H1 (cell line): ENCODE measurements at places on chromosomes 7 and 10. TPM values are rescaled to one million over a fixed set of nuclear protein-coding genes. Genes with fewer than 3 reads are reported as not detected.

Gene TUBB8
- 1.4 and 1.5 TPM in 2 replicates for total RNA-seq

DNA sequence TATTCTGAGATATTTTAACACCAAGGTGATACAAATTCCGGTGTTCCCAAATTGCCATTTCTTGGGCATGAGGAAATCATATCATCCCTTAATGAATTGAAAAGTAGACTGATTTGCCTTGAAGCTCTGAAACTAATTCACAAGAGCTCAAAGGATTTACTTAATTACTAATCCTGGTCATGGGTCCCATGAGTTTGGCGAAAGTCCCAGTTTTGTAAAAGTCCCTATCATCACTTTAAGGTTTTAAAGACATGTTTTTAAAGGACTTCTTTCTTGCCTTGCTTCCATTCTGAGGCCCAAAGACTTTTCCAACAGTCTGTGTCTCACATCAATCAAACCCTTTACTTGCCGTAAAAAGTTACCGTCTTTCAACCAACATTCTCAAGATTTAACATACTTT is 377.9 kb downstream of the DNAJB9 start:
- DNase-seq: no peak
- H3K27ac ChIP-seq: no peak overlapping the region
- no peaks in the 10 kb centered on the region for H3K4me1 ChIP-seq
- H3K27me3 ChIP-seq: no peaks in the 10 kb centered on the region
- H3K36me3 ChIP-seq: no peaks in the 10 kb centered on the region
- no peak overlapping the region for H3K4me3 ChIP-seq

Gene NPTX2
- total RNA-seq: 14.0 and 18.4 TPM in 2 replicates

DNA sequence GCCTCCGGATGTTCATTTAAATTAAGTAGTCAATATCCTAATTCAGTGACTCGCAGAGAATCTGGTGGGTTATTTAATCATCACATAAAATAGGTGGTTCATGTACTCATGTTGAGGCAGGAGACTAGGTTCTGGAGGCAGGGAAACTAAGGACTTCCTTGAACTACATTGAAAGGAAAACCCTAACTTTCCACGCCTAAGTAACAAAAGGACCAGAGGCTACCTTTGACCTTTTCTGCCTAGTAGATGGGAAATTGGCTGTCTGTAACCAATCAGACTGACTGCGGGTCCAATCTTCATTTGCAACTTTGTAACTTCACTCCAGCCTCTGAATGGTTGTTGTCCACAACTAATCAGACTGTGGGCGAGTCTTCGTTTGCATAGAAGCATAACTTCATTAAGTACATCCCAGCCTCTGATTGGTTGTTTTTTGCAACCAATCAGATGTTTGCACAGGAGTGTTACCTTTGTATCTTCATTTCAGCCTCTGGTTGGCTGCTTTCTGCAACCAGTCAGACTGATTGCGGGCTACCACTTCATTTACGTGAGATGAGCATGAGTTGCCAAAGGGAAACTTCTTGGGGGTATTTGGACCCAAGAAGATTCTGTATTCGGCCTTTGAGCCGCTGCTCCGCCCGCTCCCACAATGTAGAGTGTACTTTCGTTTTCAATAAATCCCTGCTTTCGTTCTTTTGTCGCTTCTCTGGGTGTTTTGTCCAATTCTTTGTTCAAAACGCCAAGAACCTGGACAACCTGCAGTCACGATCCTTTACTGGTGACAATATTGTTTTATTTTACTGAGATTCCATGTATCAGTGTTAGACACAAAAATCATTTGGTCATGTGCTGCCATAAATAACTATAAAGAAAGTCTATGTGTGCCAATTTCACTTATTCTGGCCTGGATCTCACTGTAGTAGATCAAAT is 1.7 kb upstream of the ST7 start:
- H3K27ac ChIP-seq: no peak overlapping the region
- no peak for DNase-seq
- H3K4me1 ChIP-seq: no peaks in the 10 kb centered on the region; the same call in 1 of the 2 replicates
- no peak overlapping the region for H3K4me3 ChIP-seq

- H3K4me3 ChIP-seq: no peak overlapping the region
- H3K36me3 ChIP-seq: no peaks in the 10 kb centered on the region
- no peak for DNase-seq
- no peak overlapping the region for H3K27ac ChIP-seq
Measured at GRCh38 chr10:113119801-113120200, 169.8 kb downstream of the TCF7L2 start.

DNA sequence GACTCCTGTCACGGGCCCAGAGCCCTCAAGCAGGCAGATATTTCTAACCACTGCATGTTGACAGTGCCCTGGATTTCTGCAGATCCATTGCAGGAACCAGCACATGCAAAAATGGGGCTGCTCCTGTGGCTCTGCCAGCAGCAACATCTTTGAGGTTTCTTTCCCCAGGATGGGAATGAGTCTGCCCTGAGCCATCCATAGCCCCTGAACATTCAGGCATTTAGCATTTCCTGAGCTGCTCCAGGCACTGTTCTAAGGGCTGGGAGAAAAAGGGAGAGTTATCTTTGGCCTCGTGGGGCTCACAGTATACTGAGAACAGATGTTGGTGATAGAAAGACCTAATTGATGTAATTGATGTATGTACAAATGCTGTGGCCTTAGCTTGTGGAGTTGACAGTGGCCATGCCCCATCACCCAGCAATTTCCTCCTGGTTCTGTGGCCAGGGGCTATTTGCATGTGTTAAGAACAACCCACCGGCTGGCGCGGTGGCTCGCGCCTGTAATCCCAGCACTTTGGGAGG is 66.0 kb upstream of the LRRC4 start:
- H3K27me3 ChIP-seq: no peaks in the 10 kb centered on the region; the same call in 1 of the 2 replicates
- H3K36me3 ChIP-seq: peaks cover 4% of the 10 kb centered on the region; the same call in 1 of the 2 replicates
- no peak overlapping the region for H3K4me3 ChIP-seq
- no peaks in the 10 kb centered on the region; the same call in 1 of the 2 replicates for H3K4me1 ChIP-seq
- DNase-seq: no peak

DNA sequence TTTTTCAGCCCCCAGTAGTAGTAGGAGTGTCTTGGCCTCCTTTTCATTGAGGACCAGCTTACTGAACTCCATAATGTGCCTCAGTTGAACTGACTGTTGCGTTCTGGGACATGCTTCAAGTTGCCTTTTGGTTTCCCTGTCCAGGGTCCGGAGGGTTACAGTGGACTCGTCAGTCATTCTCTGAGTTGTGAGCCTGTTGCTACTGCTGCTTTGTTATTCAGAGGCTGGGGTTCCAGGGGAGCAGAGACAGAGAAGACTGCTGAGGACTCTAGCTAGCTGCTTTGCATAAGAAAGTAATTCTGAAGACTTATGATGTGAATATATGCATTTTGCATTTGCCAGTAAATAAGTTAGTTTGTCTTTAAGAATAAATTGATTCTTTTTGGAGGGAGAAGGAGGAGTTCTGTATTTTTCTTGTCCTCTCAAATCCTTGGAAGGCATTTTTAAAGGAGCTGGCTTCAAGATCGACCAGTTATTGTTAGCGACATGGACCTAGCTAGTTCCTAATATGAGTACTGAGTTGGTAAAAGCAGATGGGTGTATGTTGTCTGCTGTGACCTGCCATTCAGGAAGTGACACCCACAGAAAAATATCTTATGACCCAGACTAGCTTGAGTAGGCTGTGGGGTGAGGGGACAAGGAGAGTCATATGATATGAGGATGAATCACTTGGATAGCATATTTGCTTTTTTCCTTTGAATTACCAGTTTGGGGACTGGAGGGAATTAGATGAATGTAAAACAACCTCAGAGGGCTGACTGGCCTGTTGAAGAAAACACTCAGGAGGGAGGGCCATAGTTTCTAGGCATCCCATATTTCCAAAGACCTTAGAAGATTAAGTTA is 8.3 kb downstream of the PI4K2A start:
- DNase-seq: peak; percentile 52
- H3K27ac ChIP-seq: peak overlapping the region; percentile 25; the same call in 1 of the 2 replicates
- H3K36me3 ChIP-seq: peaks cover 8% of the 10 kb centered on the region
- no peak overlapping the region for H3K4me3 ChIP-seq
- H3K4me1 ChIP-seq: peaks cover 8% of the 10 kb centered on the region
- H3K27me3 ChIP-seq: no peaks in the 10 kb centered on the region

Gene GIMAP6
- not detected in 2 replicates for total RNA-seq

- H3K4me3 ChIP-seq: no peak overlapping the region
- no peaks in the 10 kb centered on the region; the same call in 1 of the 2 replicates for H3K36me3 ChIP-seq
- H3K4me1 ChIP-seq: peaks cover 3% of the 10 kb centered on the region
- no peaks in the 10 kb centered on the region for H3K27me3 ChIP-seq
Measured at GRCh38 chr10:35331894-35332640, 4.2 kb upstream of the CCNY start.

Gene EMX2
- total RNA-seq: not detected in 2 replicates

GRCh38 chr10:20075713-20076112 is 259.5 kb downstream of the PLXDC2 start:
- no peaks in the 10 kb centered on the region for H3K27me3 ChIP-seq
- H3K4me3 ChIP-seq: no peak overlapping the region
- no peak overlapping the region for H3K27ac ChIP-seq
